ENCODE measurements at places on chromosomes 11 and 22.

DNA sequence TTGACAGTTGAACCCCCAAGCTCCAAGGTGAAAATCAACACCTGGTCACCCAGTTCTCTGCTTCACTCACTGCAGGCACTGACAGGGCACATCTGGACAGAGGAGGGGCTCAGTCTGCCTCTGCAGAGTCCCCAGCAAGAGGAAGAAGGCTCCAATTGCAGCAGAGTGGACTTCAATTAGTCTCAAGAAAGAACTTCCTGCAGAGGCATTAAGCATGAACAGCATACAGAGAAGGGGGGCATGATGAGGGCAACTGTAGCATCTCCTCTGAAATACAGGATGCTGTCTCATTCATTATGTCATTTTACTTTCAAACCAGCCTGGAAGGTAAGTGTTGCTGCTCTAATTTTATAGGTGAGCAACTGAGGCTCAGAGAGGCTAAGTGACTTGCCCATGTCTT lies 11.1 kb downstream of the GDPD5 start:
- no peak for DNase-seq

DNA sequence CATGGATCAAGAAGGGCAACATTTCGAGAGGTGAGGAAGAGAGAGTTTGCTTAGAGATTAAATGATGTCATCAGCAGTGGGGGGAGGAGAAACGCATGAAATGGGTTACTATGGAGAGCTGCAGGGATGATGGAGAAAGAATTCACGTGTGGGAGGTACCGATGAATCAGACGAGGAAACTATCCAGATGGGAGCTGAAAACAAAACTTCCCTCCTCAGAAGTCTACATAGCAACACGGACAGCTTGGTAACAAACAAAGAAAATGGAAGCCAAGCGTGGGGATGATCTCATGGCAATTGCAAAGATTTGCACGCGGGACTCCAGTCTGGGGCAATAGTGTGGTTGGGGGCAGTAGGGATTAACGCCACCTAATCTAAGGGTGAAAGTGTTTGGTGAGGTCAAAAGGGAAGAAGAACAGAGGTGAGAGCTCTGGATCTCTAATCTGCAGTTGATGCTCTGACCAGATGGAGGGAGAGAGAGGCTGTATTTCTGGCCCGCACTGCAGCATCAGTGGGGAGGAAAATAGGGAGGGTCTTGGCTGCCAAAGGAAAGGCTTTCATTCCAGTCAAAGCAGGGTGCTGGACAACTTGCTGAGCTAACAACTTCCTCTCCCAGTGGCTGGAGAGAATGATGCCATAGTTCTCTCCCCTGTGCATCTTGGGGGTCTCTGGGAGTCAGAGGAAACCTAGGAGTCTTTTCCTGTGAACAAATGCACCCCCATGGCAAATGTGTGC lies 43.4 kb upstream of the CSNK2A3 start:
- no peak for DNase-seq

- DNase-seq, result no peak
Measured at GRCh38 chr22:30538280-30538679, 8.3 kb downstream of the SEC14L6 start.

DNA sequence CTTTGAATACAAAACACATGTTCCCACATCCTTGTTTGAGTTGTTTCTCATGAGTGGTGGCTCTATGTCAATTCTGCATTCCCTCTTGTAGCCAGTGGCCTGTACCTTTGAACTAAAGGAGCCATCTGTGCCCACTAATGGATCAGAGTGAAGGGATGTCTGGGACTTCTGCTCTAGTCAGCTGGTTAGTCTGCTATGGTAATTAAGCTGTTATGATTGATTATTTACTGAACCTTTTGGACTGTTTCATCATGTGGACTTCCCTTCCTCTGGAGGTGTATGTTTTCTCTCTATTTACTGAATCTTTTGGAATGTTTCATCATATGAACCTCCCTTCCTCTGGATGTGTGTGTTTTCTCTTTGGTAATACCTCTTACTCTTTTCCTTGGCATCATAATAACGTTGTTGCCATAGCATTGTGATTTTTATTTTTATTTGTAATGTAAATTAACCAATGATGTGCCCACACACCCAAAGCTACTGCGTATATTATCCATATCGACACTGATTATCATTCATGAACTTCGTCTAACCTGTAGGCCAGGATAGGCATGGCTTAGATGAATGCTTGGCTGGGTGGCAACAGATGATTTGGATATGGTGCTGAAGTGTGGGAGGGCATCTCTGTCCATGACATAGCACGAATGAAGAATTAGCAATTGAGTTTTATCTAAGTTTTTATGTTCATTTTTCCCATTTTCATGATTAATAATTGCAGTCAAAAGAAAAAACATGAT lies 112.3 kb upstream of the SORL1-AS1 start:
- no peak for DNase-seq

DNA sequence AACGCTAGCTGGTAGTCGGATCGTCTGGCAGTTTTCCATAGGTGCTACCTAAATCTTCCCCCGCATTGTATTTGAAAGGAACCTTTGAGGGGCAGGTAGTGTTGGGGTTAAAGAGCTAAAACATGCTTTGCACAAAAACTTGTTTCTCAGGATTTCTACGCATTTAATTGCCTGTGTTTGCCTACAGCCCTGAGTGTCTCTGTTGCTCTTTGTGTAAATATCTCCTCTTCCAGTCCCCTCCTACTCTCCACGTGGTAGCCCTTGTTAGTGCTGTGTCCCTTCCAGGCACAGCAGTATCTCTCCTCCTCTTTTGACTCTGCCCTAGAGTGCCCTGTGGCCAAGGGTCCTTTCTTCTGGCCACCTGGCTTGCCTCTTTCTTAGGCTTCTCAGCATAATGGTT lies 81.7 kb downstream of the BARX2 start:
- no peak for DNase-seq

- no peak for DNase-seq
Measured at GRCh38 chr11:7545611-7546010, 31.8 kb downstream of the PPFIBP2 start.

- no peak for DNase-seq
Measured at GRCh38 chr22:21759646-21760376, 24.2 kb upstream of the YPEL1 start.

DNA sequence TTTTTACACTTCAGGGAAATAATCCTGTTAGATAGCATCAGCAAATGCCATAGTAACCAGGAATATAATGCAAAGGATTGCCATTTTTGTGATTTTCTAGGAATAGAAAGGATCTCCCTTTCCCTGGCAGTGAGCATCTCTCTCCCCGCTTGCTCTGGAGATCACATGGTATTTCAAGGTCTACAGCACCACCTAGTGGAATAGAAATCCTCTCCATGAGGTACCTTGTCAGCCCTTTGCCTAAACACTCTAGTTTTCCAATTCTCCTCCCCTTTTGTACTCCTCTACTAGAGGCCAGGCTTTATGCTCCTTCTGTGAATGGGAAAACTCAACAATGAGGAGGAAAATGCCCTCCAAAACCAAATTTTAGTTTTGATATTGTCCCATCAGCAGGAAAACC lies 78.4 kb downstream of the XRRA1 start:
- no peak for DNase-seq

- no peak for DNase-seq
Measured at GRCh38 chr11:95592471-95592870, 197.1 kb downstream of the FAM76B start.
